ENCODE measurements at places on chromosomes 3 and 15. TPM values are rescaled to one million over a fixed set of nuclear protein-coding genes. Genes with fewer than 3 reads are reported as not detected.

DNA sequence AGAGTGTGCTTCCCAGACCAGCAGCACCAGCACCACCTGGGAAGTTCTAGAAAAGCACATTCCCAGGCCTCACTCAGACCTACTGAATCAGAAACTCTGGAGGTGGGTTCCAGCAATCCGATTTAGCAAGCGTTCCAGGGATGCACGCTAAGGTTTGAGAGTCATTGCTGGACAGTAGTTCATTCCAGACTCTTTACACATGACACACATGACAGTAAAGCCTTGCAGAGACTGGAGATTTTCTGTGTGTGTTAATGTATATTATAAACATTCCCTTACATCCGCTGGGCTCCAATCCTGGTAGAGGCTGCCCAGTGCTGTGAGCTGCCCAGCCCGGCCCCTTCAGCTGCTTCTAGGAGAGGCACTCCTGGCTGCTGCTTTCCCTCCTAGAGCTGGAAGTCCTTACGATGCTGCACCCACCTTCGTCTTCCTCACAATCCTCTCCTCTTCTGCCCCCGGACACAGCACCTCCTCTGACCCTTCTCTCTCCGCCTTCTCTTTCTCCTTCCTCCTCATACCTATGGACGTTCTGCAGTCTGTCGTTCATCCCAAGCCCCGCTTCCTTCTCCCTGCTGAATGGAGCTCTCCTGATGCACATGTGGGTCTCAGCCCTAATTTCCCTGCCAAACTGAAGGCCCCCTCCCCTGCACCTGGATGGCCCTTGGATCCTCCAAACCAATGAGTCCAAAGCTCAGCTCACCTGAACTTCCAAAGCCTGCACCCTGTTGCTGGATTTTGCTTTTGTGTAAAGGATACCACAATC, 44.4 kb downstream of the ITGA11 start:
- no peak for DNase-seq

DNA sequence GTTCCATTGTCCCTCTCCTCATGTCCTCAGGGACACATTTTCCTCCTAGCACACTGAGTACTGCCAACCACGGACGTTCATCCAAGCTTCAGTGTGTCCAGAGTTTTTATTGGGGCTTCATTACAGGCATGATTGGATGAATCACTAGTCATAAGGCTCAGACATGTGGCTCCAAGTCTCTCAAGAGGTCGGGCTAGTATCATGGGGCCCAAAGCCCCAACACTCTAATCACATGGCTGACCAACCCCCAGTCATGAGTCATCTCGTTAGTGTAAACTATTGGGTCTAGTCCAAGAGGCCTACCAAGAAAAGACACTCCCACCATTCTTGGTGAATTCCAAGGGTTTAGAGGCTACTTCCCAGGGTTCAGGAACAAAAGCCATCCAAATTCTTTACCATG, 4.4 kb downstream of the TERC start:
- no peak for DNase-seq

TUSC7 gene
- not detected for total RNA-seq

CLDN18 gene
- 0.13 TPM for total RNA-seq

- no peak for DNase-seq
Measured at GRCh38 chr15:95538693-95539092, 791.8 kb upstream of the NR2F2 start.

DNA sequence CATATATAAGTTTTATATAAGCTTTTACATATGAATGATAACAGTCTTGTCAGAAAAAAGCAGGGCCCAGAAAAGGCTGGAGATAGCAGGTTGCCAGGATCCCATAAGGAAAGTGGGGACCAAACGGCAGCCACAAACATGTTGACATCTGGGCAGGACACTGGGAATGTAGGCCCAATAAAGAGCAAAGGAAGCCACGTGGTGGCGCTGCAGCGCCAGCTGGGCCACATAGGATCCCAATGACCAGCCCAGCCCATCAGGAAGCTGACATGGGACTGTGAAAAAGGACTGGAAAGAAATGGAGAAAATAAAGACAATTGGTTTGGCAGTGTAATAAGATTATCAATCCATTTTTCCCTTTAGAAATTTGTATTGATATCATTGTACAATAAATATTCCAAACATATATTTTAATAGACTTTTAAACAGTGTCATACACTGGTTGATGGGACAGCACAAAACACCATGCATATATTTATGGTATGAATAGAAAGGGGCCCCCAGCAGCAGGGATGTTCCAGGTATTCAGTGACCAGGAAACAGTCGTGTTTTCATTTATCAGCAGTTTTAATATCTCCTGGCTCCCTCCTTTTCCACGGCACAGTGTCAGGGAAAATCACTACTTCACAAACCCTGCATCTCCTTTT, 89.0 kb upstream of the STRIT1 start:
- no peak for DNase-seq

SLC51B gene
- not detected for total RNA-seq

NR1D2 gene
- 6.5 TPM for total RNA-seq

DNA sequence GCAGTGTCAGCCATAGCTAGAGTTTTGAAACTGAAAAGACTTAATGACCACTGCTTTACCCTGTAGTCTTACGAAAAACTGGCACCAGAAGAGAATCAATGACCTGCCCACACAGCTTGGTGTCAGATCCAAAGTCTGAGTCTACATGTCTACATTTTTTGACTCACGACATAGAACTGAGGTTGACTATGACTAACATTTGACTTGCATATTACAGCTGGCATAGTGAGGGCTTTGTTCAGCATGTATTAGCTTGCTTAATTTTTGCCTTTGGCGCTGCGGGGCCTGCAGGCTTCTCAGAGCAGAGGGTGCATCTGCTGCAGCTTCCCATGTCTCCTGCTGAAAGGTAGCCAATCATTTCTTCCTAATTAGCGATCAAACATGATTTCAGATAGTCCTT, 167.0 kb downstream of the EBLN2 start:
- no peak for DNase-seq

DNA sequence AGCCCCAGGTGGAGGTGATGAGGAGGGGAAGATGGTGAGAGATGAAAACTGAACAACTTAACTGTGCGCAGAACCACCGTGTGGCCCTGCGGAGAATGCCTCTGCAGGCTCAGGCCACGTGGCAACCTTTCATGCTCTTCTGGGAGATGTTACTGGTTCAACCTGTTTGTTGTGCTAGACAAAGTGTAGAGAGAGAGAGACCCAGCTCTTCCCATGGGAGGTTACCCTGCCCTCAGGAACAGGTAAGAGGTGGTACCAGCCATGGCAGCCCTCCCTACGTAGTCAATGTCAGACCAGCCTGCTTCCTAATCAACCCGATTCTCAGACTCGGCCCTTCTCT, 37.0 kb upstream of the HACD2 start:
- DNase-seq, result no peak

CILP gene
- total RNA-seq, result 0.08 TPM

IL20RB gene
- 1.1 TPM for total RNA-seq

GRCh38 chr3:126413693-126414080, 19.0 kb downstream of the CFAP100 start:
- DNase-seq, result no peak

GRCh38 chr3:41522612-41523011, 323.3 kb downstream of the CTNNB1 start:
- DNase-seq, result no peak

GRCh38 chr15:63418811-63419210, 37.2 kb upstream of the CA12 start:
- no peak for DNase-seq
